Stimulated activated CD8-positive, alpha-beta memory T cell treated with anti-CD3 and anti-CD28 coated beads, Interleukin-4, amount 100 ng/mL, for 48 hours (primary cell): ENCODE measurements at places on chromosomes 2 and 18.

GRCh38 chr2:72148837-72149555, 1.3 kb upstream of the CYP26B1 start:
- DNase-seq, result peak; percentile 45

DNA sequence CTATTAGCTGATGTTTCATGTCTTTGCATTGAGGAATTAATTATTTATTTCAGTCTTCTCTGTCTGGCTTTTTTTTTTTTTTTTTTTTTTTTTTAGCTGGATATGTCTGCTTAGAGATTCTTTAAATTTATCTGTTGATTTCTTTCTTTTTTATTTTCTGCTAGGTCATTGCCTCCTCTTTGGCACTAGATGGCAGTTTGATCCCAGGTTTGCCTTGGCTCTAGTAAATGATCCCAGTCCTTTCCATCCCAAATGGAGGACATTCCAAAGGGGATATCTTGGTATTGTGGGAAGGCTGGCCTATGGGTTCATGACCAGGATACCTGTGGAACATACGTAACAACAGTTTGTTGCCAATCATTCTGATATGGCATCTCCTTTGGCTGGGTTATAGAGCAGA, 339.5 kb upstream of the GCFC2 start:
- DNase-seq, result no peak

GRCh38 chr2:46490521-46491141, 11.3 kb downstream of the TMEM247 start:
- DNase-seq, result no peak

GRCh38 chr18:22171258-22172119, 2.1 kb downstream of the GATA6 start:
- DNase-seq, result no peak
